ENCODE measurements at places on chromosomes 2 and 18.
A peak's percentile ranks its signal among the peaks of the same experiment; 100 is the strongest.

DNA sequence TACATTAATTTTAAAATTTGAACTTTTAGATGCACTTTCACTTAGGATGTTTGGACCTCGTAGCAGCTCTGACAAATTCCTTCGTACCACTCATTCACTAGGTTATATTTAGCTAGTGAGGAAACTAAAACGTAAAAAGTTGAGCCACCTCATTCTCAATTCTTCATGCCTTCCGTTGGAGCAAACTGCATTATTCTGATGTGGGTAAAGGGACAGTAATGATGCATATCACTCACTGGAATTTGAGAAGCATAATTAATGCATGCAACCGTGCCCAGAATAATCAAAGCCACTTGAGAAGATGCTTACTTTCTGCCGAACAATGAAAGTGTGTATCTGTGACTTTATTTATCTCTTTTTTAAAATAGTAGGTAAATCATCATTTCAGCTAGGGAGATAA, 2.2 kb downstream of the CNOT9 start:
- DNase-seq, result no peak

DNA sequence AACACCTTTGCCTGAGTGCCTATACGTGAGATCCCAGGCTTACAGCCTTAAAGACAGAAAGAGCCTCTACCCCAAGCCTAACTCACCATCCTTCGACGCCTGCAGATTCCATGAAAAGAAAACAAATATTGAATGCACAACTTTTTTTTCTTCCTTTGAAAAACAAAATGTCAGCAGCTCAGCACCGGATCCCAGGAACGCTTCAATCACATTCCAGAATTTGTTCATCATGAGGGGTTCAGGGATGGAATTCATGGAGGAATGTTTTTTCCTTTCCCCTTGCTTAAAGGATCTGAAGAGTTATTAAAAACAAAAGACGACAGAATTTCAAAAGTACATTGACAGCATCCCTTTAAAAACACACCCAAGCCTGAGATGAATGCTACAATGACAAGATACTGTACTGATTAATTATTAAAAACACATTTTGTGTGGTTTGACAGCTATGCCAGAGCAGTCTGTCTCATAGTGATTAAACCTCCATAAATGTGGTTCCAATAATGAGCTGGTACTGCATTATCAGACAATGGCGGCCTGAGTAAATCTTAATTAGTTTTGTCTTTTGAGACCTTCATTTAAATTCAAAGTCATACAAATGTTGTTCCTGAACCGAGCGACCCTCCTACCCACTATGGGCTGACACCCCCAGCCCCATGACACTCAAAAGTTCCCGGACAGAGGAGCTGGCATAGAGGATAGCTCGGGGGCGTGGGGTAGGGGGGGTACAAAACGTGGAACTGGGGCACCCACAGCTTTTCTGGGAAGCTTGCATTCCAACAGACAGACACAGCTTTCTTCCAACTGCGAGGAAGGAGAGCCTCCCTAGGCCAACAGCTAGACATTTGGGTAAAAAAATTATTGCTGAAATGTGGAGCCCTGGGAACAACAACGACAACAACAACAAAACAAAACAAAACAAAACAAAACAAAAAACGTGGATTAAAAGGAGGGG, 227.5 kb downstream of the TTC32 start:
- DNase-seq, result no peak

GRCh38 chr18:6837904-6838303, 108.4 kb downstream of the ARHGAP28 start:
- no peak for DNase-seq

GRCh38 chr2:1698188-1698945, 45.9 kb downstream of the PXDN start:
- no peak for DNase-seq

DNA sequence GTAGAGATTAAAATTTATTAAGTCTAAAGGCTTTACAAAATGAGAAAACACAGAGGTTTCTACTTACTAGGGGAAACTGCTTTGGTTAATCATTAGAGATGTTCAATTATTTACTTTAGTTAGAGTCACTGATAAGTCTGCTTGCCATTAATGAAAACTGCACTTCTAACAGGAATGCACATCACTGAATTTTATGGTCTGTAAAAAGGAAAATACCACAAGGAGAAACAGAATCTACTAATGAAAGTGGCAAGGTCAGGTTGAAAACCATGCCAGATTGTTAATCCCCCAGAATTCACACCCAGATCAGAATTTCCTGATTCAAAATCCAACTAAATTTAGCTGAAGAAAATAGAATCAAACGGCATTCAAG, 90.5 kb upstream of the GRB14 start:
- DNase-seq, result no peak

DNA sequence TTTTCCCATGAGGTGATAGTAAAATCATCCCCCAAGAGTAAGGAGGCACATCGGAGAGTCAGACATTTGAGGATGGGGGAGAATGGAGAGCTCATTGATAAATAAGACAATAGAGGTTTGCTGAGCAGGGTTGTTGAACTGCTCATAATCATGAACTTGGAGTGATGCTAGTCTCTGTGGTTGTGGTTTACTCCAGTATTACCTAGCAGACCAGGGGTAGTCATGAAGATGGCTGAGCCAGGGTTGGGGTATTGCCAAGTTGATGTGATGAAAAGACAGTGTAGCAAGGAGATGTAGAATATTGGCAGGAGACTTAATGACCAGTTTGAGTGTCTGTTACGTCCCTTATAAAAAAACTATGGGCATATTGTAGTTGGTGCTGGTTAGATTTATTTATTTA, 25.4 kb downstream of the CYBRD1 start:
- no peak for DNase-seq

GRCh38 chr2:58098254-58099095, 51.9 kb downstream of the VRK2 start:
- peak; percentile 84 for DNase-seq

GRCh38 chr2:25966531-25967270, 15.6 kb downstream of the KIF3C start:
- DNase-seq, result no peak

GRCh38 chr2:219706823-219707281, 79.4 kb downstream of the SLC4A3 start:
- DNase-seq, result peak; percentile 16

DNA sequence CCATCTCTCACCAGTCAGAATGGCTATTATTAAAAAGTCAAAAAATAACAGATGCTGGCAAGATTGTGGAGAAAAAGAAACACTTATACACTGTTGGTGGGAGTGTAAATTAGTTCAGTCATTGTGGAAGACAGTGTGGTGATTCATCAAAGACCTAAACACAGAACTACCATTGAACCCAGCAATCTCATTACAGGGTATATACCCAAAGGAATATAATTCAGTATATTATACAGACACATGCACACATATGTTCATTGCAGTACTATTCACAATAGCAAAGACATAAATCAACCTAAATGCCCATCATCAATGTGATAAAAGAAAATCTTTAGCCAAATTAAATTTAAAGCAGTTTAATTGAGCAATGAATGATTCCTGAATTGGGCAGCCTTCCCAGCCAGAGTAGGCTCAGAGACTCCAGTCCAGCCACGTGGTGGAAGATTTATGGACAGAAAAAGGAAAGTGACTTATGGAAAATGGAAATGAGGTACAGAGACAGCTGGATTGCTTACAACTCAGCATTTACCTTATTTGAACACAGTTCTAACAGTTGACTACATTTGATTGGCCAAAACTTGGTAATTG, 377.1 kb upstream of the SLC39A10 start:
- no peak for DNase-seq

- no peak for DNase-seq
Observed at GRCh38 chr2:3751806-3752205, 48.4 kb downstream of the DCDC2C start.

GRCh38 chr2:196995757-196996314, 69.3 kb upstream of the PGAP1 start:
- DNase-seq, result no peak

DNA sequence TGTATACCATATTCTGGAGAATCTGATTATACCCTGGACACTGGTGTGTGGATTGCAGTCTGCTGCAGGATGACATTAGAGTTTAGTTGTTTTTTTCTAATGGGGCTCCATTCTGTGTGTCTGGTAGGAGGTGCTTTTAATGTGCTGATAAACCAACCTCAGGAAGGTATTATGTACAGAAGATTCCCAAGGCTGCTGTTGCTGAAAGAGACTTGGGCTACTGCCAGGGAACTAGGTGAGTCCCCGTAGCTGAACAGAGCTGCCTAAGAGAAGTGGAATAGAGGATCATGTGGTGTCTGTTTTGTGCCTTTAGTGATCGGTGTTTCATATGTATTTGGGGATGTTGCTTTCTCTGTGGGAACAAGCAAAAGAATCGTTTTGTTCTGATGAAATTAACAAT, 16.5 kb downstream of the SPATA3 start:
- DNase-seq, result peak; percentile 23

GRCh38 chr18:34911661-34912384, 129.4 kb upstream of the MAPRE2 start:
- peak; percentile 4 for DNase-seq

DNA sequence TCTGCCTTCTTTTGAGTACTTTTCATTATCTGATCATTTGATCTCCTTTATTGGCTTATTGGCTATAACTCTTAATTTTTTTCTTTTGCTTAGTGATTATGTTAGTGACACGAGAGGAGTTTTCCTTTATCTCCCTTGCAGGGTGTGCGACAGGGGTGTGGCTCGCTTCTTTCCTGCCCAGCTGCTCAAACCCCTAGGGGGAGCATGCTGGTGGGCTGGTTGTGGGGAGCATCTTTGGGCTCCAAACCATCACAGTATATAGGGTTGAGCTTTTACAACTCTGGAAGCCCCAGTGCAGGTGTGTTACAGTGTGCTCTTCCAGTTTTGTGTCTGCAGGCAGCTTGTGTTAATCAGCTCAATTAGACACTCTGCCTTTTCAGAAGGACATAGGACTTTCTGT, 357.0 kb upstream of the TMEFF2 start:
- no peak for DNase-seq

DNA sequence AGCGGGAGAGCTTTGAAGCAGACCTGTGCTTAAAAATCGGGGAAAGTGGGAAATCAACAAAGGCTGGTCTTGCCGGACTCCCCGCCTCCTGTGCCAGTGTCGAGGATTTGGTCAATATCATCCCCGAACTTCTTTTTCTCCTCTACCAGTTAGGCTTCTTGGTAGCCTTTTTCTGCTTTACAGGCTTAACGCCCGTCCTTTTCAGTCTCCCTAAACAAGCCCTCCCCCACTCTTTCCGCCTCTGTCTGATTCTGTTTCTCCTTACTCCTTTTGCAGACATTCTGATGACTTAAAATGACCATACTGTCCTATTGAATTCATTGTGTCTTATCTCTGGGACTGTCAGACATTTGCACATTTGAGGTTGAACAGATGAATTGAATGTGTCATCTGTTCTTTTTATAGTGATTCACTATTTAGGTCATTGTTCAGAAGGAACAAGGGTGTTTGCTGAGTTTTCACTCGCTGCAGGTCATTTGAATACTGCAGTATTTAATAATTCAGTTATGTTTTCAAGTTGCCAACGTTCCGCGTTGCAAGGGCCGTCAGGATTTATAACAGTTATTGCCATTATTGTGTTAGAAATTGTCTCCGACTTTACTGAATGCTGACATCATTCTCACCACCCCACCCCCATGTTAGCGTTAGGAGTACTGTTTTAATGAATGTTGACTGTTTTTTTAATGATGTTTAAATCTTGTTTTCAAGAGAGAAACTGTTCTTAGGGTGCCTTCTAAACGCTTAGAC, 1.1 kb downstream of the ITGAV start:
- peak; percentile 65 for DNase-seq

GRCh38 chr2:32427672-32428610, 71.1 kb downstream of the BIRC6 start:
- DNase-seq, result no peak

DNA sequence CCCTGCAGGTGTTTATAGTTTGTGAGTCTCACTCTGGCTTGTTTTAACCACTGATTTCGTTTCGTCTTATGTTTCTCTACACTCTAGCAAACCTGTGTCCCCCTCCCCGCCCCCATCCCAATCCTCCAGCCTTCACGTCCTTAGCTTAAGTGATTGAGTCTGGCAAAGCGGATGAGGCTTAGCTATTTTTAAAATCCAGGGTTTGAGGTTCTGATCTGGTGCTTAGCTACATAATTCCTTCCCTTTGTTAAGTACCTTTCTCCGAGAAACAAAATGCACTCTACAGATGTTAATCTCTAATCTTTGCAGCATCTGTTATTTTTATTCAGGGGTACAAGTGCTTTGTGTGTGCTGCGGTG, 7.8 kb downstream of the AGAP1 start:
- no peak for DNase-seq

- peak; percentile 54 for DNase-seq
Observed at GRCh38 chr18:40249390-40250080, 1705.5 kb upstream of the PIK3C3 start.
